ENCODE measurements at places on chromosomes 11 and 22.
A peak's percentile ranks its signal among the peaks of the same experiment; 100 is the strongest.

DNA sequence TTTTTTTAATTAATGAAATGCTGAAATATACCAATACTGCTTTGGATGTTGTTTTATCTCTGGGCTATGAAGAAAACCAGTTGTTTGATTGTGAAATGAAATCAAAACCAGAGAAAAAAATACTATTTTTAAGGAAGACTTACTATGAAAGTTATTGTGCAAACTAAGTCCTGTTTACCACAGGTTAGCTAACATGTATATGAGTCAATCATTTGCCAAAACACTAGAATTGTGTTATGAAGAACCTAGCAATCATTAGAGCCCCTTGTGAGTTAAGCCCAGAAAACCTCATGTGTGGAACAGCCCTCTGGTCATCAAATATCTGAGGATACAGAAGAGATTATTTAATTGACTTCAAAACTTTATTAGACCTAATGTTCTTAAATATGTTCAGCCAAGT lies 83.7 kb downstream of the FAT3 start:
- DNase-seq: no peak

GRCh38 chr11:125320347-125321076 lies 156.0 kb downstream of the PKNOX2 start:
- no peak for DNase-seq

DNA sequence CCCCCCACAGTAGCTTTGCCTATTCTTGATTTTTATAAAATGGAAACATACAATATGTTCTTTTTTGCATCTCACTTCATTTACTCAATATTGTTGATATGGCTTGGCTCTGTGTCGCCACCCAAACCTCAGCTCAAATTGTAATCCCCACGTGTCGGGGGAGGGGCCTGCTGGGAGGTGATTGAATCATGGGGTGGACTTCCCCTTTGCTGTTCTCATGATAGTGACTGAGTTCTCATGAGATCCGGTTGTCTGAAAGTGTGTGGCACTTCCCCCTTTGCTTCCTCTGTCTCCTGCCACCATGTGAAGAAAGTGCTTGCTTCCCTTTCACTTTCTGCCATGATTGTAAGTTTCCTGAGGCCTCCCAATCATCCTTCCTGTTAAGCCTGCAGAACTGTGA lies 431.3 kb downstream of the MN1 start:
- DNase-seq: no peak

DNA sequence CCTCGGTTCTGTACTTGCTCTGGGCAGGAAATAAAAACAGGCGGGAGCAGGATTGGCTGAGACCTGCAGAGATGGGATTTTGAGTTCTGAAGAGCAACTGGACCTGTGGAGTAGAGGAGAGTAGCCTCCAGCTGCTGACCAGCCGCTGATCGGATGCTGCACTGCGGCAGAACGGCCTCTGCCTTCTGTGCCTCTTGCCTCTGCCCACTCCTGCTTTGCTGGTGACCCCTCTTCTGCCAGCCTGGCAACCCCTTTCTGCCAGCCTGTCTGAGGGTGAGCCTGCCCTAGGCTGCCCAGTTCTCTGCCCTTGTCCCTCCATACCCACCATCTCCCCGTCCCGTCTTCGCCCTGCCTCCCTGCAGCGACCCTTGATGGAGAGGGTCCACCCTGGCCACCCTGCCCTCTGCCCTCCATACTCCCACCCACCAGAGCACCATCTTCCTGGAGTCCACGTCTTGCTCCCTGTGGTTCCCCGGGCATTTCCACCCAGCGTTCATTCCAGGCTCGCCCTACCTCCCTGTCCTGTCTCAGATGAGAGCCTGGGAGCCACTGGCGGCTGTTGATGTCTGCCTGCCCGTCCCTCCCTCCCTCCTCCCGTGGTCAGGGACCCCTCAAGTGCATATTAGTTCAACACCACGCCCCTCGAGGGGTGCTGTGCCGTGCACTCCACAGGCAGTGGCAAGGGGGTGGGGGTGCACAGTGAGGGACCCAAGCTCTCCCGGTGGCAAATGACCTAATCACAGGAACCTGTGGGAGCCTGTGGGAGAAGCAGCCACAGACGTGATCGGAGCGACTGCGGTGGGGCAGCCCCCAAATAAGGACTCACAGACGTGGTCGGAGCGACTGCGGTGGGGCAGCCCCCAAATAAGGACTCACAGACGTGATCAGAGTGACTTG lies 863.3 kb downstream of the TBC1D22A start:
- DNase-seq: no peak

- no peak for DNase-seq
These were observed 162.7 kb downstream of the BARX2 start for GRCh38 chr11:129538323-129538722.

- peak; percentile 34 for DNase-seq
These were observed 41.5 kb upstream of the HSPA8 start for GRCh38 chr11:123103326-123103980.

DNA sequence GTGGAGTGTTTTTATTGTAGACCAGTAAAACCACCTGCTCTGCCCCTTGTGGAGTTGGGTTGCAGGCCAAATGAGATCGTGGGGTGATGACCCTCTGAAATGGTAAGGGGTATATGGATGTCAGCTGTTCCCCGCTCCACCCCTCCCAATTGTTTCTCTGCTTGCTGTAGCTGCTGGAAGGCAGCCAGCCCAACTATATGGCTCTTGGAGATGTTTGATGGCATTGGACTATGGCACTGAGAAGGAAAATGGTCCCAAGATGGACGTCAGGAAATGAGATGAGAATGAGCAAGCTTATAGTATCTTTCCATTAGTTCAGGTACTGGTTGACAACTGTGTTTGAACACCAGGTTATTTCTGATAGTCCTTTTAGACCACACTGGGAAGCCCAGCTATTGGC lies 94.8 kb upstream of the SORL1-AS1 start:
- no peak for DNase-seq

DNA sequence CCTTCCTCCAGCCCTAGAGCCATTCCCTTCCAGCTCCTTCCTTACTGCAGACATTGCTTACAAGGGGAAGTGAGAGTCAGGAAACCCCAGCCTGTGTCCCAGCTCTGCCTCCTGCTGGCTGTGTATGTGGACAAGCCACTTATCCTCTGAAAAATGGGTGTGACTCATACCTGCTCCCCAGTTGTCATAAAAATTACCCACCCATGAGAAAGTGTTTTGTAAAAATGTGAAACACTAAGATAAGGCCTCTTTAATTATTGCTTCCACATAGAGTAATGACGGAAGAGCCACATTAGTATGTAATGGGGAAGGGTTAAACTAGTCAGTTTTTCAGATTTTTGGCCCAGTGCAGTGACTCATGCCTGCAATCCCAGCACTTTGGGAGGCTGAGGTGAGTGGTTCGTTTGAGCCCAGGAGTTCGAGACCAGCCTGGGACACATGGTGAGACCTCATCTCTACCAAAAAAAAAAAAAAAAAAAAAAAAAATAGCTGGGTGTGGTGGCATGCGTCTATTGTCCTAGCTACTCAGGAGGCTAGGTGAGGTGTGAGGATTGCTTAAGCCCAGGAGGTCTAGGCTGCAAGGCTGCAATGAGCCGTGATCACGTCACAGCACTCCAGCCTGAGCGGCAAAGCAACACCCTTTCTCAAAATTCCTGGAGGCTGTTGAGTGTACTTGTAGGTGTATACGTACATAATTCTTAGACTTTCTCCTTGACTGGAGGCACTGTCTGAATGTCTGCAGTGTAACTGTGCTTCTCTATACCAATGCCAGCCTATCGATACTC lies 84.9 kb downstream of the CTTN start:
- DNase-seq: peak; percentile 20

DNA sequence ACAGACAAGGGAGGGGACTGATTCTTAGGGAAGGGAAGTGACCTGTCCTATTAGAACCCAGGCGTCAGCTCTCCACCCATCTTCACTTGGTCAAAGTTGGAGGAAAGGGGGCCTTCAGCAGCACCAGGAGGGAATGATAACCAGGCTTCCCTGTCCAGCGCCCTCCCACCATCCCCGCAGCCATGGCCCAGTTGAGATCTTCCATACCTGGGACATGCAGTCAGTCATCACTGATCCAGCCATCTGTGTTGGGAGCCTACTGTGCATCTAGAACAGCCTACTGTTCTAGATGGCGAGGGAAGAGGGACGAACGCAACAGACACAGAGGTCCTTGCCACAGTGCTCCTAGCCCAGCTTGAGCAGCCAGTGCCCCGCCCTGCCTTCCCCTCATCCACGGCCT lies 40.6 kb downstream of the PDGFB start:
- DNase-seq: no peak

GRCh38 chr22:38177044-38177443 lies 4.6 kb downstream of the PLA2G6 start:
- no peak for DNase-seq

GRCh38 chr11:106601684-106602297 lies 416.5 kb downstream of the GUCY1A2 start:
- DNase-seq: no peak

DNA sequence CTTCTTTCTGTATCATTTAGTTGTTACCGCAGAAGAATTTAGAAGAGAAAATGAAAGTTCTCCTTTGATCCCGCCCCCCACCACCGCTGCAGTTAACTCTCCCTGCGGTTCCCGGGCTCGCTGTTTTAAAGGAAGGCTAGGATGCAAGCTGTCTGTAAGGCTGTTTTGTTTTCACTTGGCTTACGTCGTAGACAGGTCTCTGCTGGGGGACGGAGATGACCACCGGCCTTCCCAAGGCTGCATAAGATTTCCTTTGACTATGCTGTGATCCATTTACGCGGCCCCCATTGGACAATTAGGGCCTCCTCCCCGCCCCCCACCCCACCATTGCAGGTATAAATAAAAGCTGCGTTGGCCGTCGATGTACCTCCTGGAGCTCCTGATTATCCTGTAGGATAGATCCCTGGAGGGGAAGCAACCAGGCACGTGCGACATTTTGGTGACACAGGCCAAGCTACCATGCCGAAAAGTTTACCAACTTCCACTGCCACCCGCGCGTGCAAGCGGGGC lies 1.4 kb upstream of the CPT1A start:
- no peak for DNase-seq

DNA sequence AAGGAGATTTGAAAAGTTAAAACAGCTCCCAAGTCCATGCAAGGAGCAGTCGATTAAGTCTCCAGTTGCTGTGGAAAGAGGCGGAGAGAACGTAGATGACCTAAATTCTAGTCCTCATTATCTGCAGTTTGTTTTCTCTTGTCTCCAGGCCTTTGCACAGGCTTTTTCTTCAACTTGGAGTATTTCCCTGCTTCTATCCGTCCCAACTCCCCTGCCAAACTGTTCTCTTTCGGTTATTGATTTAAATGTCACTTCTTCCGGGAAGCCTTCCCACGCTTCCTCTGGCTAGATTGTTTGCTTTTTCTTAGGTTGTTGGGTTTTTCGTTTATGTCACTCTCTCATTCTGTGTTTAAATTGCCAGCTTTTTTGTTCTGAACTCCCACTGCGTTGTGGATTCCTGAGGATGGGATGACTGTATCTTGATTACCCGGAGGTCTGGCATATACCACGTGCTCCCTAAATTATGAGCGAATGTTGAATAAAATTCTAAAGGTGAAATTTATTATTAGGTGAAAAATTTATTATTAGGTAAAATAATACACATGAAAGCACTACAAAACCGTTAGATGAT lies 463 bp downstream of the TMEM126B start:
- no peak for DNase-seq

DNA sequence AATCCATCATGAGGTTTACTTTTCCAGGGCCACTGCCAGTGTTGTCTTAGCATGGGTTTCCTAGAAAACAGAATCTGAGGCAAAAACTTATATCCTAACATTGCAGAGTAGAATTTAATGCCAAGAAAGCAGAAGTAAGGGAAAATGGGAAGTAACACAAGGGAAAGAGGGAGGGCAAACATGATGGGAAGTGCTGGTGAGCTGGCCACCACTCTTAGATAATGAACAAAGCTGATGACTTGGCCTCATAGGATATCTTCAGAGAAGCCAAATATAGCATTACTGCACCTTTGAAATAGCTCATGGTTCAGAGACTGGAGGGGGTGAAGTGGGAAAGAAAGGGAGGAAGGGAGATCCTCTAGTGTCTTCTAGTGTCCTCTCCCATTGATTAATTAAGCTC lies 24.8 kb upstream of the CALCB start:
- DNase-seq: no peak

DNA sequence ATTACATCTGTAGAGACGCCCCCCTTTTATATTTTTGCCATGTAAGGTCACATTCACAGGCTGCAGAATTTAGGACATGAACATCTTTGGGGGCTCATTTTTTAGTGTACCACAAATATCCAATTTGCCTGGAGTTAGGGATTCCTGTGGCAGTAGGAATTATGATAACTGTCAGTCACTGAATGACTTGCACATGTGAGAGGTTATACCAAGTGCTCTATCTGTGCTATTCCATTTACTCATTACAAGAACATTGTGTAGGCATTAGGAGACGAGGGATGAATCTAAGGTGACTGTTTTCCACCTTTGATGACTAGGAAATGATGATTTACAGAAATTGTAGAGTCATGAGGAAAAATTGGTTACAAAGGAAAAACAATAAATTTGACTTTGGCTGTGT lies 79.3 kb downstream of the LIF start:
- no peak for DNase-seq

DNA sequence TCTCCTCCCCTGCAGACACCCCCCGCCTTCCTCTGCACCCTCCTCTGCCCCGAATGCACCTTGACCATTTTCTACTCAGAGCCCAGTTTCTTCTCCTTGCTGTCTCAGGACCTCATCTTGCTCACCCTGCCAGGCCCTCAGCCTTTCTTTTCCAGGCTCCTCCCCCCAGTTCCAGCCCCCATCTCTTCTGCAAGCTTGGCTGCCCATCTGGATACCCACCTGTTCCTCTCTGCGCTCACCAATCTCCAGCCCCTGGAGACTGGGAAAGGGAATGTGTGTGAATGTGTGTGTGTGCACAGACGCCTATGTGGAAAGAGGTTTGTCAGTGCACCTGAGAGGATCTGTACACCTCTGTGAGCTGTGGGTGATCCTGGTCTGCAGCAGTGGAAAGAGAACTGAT lies 36.4 kb downstream of the SLC22A12 start:
- no peak for DNase-seq

DNA sequence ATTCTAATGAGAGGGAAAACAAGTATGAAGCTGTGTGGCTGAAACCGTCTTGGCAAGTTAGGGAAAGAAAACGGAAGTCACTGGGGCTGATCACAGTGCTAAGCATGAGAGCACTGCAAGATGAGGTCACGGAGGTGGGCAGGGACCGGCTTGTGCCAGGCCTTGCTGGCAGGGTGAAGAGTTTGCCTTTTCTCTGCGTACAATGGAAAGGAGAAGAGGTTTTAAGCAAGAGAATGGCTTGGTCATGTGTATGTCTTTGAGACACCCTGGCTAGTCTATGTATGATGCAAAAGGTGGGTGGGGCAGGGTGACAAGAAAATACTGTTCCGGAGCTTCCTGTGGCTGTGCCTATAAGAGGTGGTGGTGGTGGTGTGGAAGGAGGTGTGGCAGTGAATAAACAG lies 567.9 kb downstream of the NTM start:
- no peak for DNase-seq

- no peak for DNase-seq
These were observed 22.9 kb downstream of the APOL5 start for GRCh38 chr22:35740616-35741015.

- no peak for DNase-seq
These were observed 150.6 kb downstream of the GRIK4 start for GRCh38 chr11:120662071-120662676.
